ENCODE measurements at places on chromosomes 2 and 18. TPM values are rescaled to one million over a fixed set of nuclear protein-coding genes. Genes with fewer than 3 reads are reported as not detected.

DNA sequence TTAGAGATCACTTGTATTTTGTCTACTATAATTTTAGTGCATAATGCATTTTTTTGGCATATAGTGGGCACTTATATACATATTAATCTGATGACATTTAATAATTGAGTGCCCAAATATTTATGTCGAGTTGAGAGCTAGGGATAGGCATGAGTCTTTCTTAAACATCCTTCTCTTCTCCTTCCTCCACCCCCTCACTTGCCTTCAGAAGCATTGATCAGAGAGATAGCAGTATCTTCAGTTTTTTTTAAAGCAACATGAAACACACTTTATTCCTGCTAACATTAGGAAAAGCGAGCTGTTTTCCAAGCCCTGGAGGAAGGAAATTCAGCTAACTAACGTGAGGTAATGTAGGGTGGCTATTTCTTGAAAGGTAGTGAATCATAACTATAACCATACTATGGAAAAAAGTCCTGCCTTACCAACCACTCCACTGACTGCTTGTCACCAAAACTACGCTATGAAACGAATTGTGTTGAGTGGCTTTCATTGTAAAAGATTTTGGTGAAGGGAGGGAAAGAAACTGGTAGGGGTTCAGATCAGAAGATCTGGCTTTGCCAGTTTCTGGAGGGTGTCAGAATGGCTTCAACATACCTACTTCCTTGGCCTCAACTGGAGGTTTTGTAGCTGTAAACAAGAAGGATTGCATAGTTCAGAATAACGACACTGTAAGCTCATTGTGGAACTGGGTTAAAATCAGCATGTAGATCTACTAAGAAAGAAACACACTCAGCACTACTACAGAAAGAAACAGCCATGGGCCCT lies 2.3 kb upstream of the ITGA4 start:
- peaks cover 7% of the 10 kb centered on the region for H3K36me3 ChIP-seq
- peaks cover 37% of the 10 kb centered on the region for H3K4me1 ChIP-seq
- H3K27ac ChIP-seq = peak overlapping the region; percentile 89
- DNase-seq = no peak

DNA sequence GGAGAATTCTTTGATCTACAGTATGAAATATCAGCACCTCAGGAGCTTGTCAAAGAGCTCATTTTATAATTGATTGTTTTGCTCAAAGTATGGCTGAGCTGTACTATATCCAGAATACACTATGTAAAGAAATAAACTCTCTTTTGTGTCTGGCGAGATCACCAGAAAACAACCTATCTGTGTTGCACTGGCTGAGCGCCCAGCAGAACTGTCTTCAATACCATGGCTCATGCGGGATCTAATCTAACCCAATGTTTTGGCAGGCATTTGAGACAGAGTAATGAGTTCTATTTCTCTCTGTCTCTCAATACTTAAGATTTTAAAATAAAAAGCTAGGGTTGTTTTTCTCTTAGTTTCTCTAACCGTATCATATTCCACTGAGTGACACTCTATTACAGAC lies 192.4 kb downstream of the L3MBTL4 start:
- H3K27ac ChIP-seq = no peak overlapping the region
- H3K4me1 ChIP-seq = no peaks in the 10 kb centered on the region
- H3K27me3 ChIP-seq = peaks cover 3% of the 10 kb centered on the region
- no peaks in the 10 kb centered on the region for H3K36me3 ChIP-seq
- H3K4me3 ChIP-seq = no peak overlapping the region
- no peak for DNase-seq

- no peak for DNase-seq
- no peaks in the 10 kb centered on the region for H3K36me3 ChIP-seq
- H3K27me3 ChIP-seq = peaks cover 41% of the 10 kb centered on the region
- H3K27ac ChIP-seq = no peak overlapping the region
- no peaks in the 10 kb centered on the region for H3K4me1 ChIP-seq
These were observed 14.2 kb upstream of the RTTN start for GRCh38 chr18:70219688-70220087.

GRCh38 chr2:24491542-24492420 lies 727 bp downstream of the NCOA1 start:
- peaks cover 50% of the 10 kb centered on the region for H3K4me1 ChIP-seq
- H3K27me3 ChIP-seq = no peaks in the 10 kb centered on the region
- H3K4me3 ChIP-seq = peak overlapping the region; percentile 75

DNA sequence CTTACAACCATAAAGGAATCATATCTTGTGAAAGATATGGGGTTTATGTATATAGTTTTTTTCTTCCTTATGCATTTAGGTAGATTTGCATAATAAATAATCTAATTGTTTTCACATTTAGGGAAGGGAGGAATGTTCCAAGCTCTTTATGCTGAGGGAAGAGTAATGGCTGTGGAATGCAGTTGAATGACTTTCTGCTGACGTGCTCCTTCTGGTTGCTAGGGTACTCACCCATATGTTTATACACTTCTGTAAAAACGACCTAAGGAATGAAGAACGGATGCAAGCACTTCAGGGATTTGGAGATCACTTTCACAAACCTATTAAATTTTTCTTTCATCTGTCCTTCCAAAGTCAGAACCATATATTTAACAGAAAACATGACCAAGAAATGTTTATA lies 29.2 kb upstream of the PPP4R1 start:
- H3K4me3 ChIP-seq = no peak overlapping the region
- H3K27ac ChIP-seq = no peak overlapping the region
- no peaks in the 10 kb centered on the region for H3K4me1 ChIP-seq

- peaks cover 68% of the 10 kb centered on the region for H3K4me1 ChIP-seq
- H3K4me3 ChIP-seq = peak overlapping the region; percentile 83
- H3K27me3 ChIP-seq = no peaks in the 10 kb centered on the region
- peaks cover 36% of the 10 kb centered on the region for H3K36me3 ChIP-seq
These were observed 779 bp downstream of the DGKD start for GRCh38 chr2:233354971-233355574.

DNAJC5G gene
- total RNA-seq = not detected

RAMP1 gene
- total RNA-seq = 0.32 TPM

RETSAT gene
- total RNA-seq = 18.1 TPM

- H3K27ac ChIP-seq = no peak overlapping the region
- peaks cover 7% of the 10 kb centered on the region for H3K27me3 ChIP-seq
- H3K36me3 ChIP-seq = no peaks in the 10 kb centered on the region
These were observed 45.7 kb downstream of the RAB31 start for GRCh38 chr18:9753846-9754245.

DNA sequence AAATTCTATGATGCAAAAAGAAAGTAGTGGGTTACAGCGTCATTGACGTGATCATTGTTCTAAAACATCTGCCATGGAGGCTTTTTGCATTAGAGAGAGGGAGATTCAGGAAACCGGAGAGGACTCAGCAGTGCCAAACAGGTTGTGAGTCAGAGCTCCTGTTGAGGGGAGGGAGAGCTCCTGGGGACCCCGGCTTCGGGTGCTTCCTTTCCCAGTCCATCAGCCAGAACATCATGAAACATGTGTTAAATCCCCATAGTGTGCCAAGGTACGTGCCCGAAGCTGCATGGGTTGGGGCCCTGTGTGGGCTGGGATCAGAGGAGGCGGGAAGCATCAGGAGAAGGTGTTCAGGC lies 791 bp upstream of the CYRIA start:
- peak; percentile 33 for DNase-seq
- H3K27me3 ChIP-seq = peaks cover 40% of the 10 kb centered on the region
- peaks cover 16% of the 10 kb centered on the region for H3K4me1 ChIP-seq
- H3K4me3 ChIP-seq = peak overlapping the region; percentile 73
- peak overlapping the region; percentile 79 for H3K27ac ChIP-seq

- H3K27me3 ChIP-seq = no peaks in the 10 kb centered on the region
- peaks cover 4% of the 10 kb centered on the region for H3K4me1 ChIP-seq
- H3K36me3 ChIP-seq = no peaks in the 10 kb centered on the region
- no peak overlapping the region for H3K27ac ChIP-seq
These were observed 45.4 kb downstream of the RASGRP3 start for GRCh38 chr2:33521791-33522281.

- no peak for DNase-seq
- H3K36me3 ChIP-seq = peaks cover 40% of the 10 kb centered on the region
- peak overlapping the region; percentile 97 for H3K27ac ChIP-seq
- no peaks in the 10 kb centered on the region for H3K27me3 ChIP-seq
- H3K4me1 ChIP-seq = peaks cover 65% of the 10 kb centered on the region
- H3K4me3 ChIP-seq = peak overlapping the region; percentile 70
These were observed 1.7 kb downstream of the WIPF1 start for GRCh38 chr2:174595891-174596397.

DNA sequence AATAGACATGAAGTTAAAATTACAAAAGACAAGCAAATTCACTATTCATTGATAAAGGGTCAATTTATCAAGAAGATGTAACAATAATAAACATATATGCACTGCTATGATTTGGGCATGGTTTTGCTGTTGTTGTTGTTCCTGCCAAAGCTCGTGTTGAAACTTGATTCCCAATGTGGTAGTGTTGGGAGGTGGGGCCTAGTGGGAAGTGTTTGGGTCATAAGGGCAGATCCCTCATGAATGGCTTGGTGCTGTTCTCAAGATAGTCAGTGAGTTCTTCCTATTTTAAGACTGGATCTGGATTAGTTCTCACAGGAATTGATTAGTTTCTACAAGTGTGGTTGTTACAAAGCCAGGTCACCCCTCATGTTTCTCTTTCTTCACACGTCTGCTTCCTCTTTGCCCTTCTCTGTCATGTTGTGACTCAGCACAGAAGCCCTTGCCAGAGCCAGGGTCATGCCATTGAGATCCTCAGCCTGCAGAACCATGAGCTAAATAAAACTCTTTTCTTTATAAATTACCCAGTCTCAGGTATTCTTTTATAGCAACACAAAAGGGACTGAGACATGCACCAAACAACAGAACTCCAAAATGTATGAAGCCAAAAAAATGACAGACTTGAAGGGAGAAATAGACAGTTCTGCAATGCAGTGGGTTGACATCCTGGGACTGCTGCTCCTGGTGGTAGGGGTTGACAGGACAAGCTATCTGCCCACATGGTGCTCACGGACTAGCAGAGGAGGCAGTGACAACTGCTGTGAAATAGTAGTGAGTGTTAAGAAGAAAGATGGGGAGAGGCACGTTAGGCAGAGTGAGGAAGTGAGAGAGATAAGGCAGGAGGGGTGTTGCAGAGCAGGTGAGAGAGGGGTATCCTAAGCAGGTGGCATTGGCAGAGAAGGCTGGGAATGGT lies 18.6 kb upstream of the SKA1 start:
- no peak overlapping the region for H3K4me3 ChIP-seq
- H3K27me3 ChIP-seq = peaks cover 14% of the 10 kb centered on the region

DNA sequence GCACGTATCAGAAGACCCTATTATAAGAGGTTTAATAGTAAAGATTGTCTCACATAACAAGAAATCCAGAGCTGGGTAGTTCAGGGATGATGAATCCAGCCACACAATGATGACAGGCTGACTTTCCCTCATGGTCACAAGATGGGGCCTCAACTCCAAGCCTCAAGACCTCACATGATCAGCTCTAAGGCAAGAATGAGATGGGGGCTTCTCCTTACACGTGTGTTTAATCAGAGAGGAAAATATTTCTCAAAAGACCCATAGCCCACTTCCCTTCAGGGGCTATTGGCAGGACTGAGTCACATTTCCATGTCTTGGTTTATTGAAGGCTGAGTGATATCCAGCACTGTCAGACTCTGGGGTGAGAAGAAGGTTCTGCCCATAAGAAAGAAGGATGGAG lies 100.2 kb upstream of the FOSL2 start:
- DNase-seq = peak; percentile 18
- H3K4me1 ChIP-seq = peaks cover 19% of the 10 kb centered on the region
- no peak overlapping the region for H3K27ac ChIP-seq
- no peak overlapping the region for H3K4me3 ChIP-seq
- no peaks in the 10 kb centered on the region for H3K27me3 ChIP-seq
